ENCODE measurements at places on chromosomes 2 and 18.

GRCh38 chr2:110807522-110807921 is 75.1 kb downstream of the ACOXL start:
- DNase-seq, result no peak
- peaks cover 8% of the 10 kb centered on the region for H3K4me1 ChIP-seq
- H3K36me3 ChIP-seq, result no peaks in the 10 kb centered on the region
- no peak overlapping the region for H3K27ac ChIP-seq

- H3K27me3 ChIP-seq, result no peaks in the 10 kb centered on the region
- H3K4me1 ChIP-seq, result no peaks in the 10 kb centered on the region
- DNase-seq, result no peak
- H3K36me3 ChIP-seq, result no peaks in the 10 kb centered on the region
Measured at GRCh38 chr2:178819147-178819875, 12.1 kb upstream of the TTN start.

DNA sequence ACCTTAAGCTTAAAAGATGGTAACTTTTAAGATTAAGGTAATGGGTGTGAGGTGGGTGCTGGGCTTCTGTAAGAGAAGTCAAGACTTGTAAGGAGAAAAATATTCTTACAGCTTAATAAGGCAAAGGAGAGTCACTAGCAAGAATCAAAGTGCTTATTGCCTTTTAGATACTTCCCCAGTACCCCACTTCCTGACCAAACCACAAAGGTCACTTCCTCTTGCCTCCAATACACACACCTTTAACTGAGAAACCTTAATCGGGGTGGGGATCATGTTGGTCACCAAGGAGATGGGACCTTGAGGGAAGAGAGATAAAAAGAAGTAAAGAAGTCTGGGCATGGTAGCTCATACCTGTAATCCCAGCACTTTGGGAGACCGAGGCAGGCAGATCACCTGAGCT is 10.6 kb upstream of the ATG16L1 start:
- no peaks in the 10 kb centered on the region for H3K36me3 ChIP-seq
- no peaks in the 10 kb centered on the region for H3K27me3 ChIP-seq
- H3K27ac ChIP-seq, result no peak overlapping the region
- no peak for DNase-seq

GRCh38 chr2:200212862-200213425 is 93.5 kb upstream of the SPATS2L start:
- no peak overlapping the region for H3K4me3 ChIP-seq
- no peaks in the 10 kb centered on the region for H3K36me3 ChIP-seq
- H3K27ac ChIP-seq, result no peak overlapping the region
- peaks cover 13% of the 10 kb centered on the region for H3K4me1 ChIP-seq
- DNase-seq, result no peak
- no peaks in the 10 kb centered on the region for H3K27me3 ChIP-seq

GRCh38 chr2:152376968-152377367 is 42.0 kb downstream of the FMNL2 start:
- no peaks in the 10 kb centered on the region for H3K36me3 ChIP-seq
- H3K27me3 ChIP-seq, result no peaks in the 10 kb centered on the region
- DNase-seq, result no peak
- no peak overlapping the region for H3K27ac ChIP-seq

DNA sequence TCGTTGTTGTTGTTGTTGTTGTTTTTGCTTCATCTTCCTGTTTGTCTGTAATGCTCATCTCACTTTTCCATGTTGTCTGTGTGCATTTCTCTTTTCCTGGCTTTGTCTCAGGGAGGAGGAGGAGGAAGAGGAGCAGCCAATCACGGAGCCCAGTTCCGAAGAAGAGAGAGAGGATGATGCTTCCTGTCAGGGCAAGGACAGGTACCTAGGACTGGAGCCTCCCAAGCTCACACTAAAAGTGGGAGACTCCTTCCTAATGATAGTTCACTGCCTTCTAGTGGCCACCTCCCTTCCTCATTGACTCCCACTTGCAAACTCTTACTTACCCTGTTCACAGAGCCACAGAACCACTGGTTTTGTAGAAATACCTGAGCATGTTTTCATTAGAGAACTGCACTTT is 179.6 kb downstream of the TPGS2 start:
- no peaks in the 10 kb centered on the region for H3K36me3 ChIP-seq
- DNase-seq, result no peak
- no peak overlapping the region for H3K27ac ChIP-seq
- H3K4me1 ChIP-seq, result no peaks in the 10 kb centered on the region

GRCh38 chr2:62163106-62163831 is 32.6 kb upstream of the B3GNT2 start:
- H3K36me3 ChIP-seq, result no peaks in the 10 kb centered on the region
- H3K4me1 ChIP-seq, result no peaks in the 10 kb centered on the region
- DNase-seq, result no peak
- no peaks in the 10 kb centered on the region for H3K27me3 ChIP-seq
- no peak overlapping the region for H3K27ac ChIP-seq
- H3K4me3 ChIP-seq, result no peak overlapping the region

GRCh38 chr2:142880279-142880678 is 2.8 kb downstream of the KYNU start:
- peaks cover 49% of the 10 kb centered on the region for H3K4me1 ChIP-seq
- no peak for DNase-seq
- peak overlapping the region; percentile 91 for H3K4me3 ChIP-seq
- H3K27me3 ChIP-seq, result no peaks in the 10 kb centered on the region

- no peak for DNase-seq
- H3K27me3 ChIP-seq, result no peaks in the 10 kb centered on the region
- no peaks in the 10 kb centered on the region for H3K4me1 ChIP-seq
- no peaks in the 10 kb centered on the region for H3K36me3 ChIP-seq
- no peak overlapping the region for H3K4me3 ChIP-seq
- no peak overlapping the region for H3K27ac ChIP-seq
Measured at GRCh38 chr18:74613381-74613780, 15.7 kb downstream of the ZNF407 start.

DNA sequence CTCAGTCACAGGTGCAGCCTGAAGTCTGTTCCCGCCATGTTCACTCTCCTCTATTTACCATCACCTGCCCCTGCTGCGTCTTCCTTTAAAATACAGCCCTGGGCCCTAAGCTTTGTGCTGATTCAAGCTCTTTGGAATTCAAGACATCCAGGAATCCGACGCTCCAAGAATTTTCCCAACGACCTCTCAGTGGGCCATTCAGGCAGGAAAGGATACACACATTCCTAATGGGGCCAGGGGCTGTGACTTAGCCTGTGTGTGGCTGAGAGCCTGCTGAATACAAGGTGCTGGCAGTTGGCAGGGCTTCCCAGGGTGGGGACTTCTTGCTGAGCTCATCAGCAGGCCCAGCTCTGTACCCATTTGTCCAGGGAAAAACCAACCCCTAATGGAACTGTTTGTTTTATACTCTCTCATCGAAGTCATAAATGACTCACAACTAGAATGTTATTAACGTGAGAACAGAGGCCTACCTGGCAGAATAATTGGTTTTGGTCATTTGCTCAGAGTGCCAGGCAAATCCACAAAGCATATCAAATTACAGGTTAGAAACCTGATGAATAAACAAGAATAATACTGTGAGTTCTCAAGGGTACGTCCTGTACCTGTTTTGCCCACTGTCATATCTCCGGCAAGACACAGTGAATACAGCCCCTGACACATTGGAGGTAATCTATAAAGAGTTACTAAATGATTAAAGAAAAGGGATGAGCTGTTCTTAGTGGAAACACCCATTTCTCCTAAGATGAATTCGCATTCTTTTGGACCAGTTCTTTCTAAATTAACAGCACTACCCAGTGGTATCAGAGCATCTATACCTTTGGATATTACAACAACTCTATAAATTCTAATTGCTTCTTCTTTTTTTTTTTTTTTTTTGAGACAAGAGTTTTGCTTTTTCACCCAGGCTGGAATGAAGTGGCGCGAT is 12.6 kb upstream of the KCMF1 start:
- peaks cover 74% of the 10 kb centered on the region for H3K36me3 ChIP-seq
- peak overlapping the region; percentile 95 for H3K27ac ChIP-seq
- peak overlapping the region; percentile 55 for H3K4me3 ChIP-seq
- no peaks in the 10 kb centered on the region for H3K27me3 ChIP-seq
- peaks cover 40% of the 10 kb centered on the region for H3K4me1 ChIP-seq
- DNase-seq, result peak; percentile 81

- peaks cover 34% of the 10 kb centered on the region for H3K4me1 ChIP-seq
- peak overlapping the region; percentile 31 for H3K27ac ChIP-seq
- H3K27me3 ChIP-seq, result peaks cover 21% of the 10 kb centered on the region
Measured at GRCh38 chr2:217988840-217989204, 14.0 kb downstream of the TNS1 start.

DNA sequence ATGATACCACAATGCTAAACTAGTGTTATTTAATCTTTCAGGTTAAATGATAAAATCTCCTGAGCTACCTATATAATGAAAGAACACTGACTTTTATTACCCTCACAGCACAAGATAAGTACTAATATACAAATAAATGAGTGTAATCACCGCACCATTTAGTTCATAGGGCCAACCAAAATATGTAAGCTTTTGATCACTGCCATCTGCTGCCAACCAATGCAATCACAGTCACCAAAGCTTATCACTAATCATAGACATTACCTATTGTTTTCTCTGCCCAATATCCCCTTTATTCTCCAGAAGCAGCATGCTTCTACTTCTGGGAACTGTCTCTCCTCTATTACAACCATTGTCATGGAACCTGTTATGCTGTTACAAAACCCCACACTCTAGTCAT is 151.6 kb upstream of the LRATD1 start:
- no peak overlapping the region for H3K4me3 ChIP-seq
- no peaks in the 10 kb centered on the region for H3K27me3 ChIP-seq
- DNase-seq, result no peak
- H3K4me1 ChIP-seq, result no peaks in the 10 kb centered on the region

DNA sequence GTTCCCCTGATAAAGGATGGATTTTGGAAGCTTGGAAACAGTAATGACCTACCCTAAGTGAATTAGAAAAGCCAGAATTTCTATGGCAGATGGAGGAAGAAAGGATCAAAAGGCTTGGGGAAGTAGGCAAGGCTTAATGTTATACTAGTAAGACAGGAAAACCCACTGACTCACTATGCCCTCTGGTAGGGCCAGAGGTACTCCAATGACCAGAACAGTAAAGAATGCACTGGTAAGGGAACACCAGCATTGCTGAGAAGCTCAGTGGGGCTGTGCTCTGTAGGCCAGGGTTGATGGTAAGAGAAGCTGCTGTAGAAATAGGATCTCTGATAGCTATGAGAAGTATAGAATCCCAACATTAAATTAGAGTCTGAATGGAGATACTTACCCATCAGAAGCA is 126.4 kb downstream of the GFPT1 start:
- no peak overlapping the region for H3K27ac ChIP-seq
- no peak for DNase-seq
- H3K4me1 ChIP-seq, result no peaks in the 10 kb centered on the region
- H3K36me3 ChIP-seq, result no peaks in the 10 kb centered on the region
- no peak overlapping the region for H3K4me3 ChIP-seq

GRCh38 chr2:99480390-99480789 is 9.4 kb downstream of the REV1 start:
- H3K27me3 ChIP-seq, result no peaks in the 10 kb centered on the region
- no peak overlapping the region for H3K27ac ChIP-seq
- H3K4me3 ChIP-seq, result no peak overlapping the region
- peaks cover 5% of the 10 kb centered on the region for H3K36me3 ChIP-seq

GRCh38 chr18:55339990-55340389 is 248.0 kb downstream of the TCF4 start:
- H3K27me3 ChIP-seq, result no peaks in the 10 kb centered on the region
- no peak overlapping the region for H3K27ac ChIP-seq
- no peak for DNase-seq
- no peaks in the 10 kb centered on the region for H3K4me1 ChIP-seq
- no peaks in the 10 kb centered on the region for H3K36me3 ChIP-seq

DNA sequence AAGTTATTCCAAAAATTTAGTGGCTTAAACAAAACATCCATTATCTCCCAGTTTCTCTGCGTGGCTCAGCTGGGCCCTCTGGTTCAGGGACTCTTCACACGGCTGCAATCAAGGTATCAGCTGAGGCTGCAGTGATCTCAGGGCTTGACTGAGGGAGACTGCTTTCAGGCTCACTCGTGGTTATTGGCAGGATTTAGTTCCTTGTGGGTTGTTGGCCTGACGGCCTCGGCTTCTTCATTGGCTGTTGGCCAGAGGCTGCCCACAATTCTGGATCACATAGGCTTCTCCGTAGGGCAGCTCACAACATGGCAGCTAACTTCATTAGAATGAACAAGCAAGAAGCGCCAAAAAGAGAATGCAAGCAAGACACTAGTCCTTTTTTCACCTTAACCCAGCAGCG is 90.1 kb downstream of the ABI2 start:
- H3K36me3 ChIP-seq, result peaks cover 19% of the 10 kb centered on the region
- no peaks in the 10 kb centered on the region for H3K27me3 ChIP-seq
- H3K4me3 ChIP-seq, result no peak overlapping the region
- no peak for DNase-seq
- no peak overlapping the region for H3K27ac ChIP-seq
- no peaks in the 10 kb centered on the region for H3K4me1 ChIP-seq

DNA sequence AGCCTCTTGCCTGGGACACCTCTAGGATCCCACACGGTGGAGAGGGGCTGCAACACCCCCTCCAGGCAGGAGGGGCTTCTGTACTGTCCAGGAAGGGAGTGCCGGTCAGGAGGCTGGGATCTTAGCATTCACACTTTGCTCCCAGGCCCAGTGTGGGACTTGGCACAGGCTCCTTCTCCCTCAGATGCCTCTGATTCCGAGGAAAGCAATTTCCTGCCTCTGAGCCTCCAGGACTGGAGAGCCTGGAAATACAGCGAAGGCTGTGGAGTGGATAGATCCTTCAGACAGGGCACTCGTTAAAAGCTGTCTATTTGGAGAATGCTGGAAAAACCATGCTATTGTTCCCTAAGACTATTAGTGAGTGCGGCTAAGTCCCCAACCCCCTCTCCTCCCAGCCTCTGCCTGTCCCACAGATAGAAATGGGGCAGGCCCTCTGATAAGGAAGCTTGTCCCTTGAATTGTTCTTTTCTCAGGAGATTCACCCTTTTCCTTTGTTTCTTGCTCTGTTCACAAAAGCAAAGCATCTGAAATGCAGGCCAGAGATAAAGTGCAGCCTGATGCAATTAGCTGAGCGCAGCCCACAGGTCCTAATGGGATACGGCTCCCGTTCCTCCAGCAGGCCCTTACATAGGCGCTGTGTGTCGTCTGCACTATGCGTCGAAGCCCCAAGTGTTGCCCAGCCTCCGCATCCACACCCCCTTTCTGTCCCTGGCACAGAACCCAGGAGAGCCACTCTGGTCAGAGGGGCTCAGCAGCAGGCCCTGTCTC is 252.2 kb downstream of the KLHL29 start:
- DNase-seq, result no peak
- no peak overlapping the region for H3K27ac ChIP-seq
- H3K4me3 ChIP-seq, result no peak overlapping the region
- H3K27me3 ChIP-seq, result no peaks in the 10 kb centered on the region

- no peaks in the 10 kb centered on the region for H3K27me3 ChIP-seq
- no peaks in the 10 kb centered on the region for H3K36me3 ChIP-seq
- peaks cover 6% of the 10 kb centered on the region for H3K4me1 ChIP-seq
Measured at GRCh38 chr2:179636995-179637394, 224.4 kb downstream of the ZNF385B start.

DNA sequence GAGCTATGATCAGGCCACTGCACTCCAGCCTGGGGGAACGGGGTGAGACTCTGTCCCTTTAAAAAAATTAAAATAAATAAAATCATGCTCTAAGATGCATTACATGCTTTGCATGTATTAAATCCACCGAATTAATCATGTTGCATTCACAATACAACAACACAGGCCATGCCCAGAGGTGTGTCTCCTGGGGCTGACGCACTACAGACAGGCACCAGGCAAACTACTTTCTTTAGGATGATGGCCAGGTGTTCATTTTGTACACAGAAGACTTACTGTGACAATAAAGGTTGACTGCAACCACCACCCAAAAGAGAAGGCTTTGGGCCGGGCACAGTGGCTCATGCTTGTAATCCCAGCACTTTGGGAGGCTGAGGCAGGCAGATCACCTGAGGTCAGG is 226.8 kb upstream of the PXDN start:
- no peak for DNase-seq
- no peaks in the 10 kb centered on the region for H3K27me3 ChIP-seq
- no peaks in the 10 kb centered on the region for H3K36me3 ChIP-seq

All from Calu3 (cell line).